Fibroblast of the aortic adventitia (primary cell): ENCODE measurements at places on chromosomes 11 and 22.

- DNase-seq, result no peak
Observed at GRCh38 chr11:47641600-47642098, 710 bp downstream of the MTCH2 start.

DNA sequence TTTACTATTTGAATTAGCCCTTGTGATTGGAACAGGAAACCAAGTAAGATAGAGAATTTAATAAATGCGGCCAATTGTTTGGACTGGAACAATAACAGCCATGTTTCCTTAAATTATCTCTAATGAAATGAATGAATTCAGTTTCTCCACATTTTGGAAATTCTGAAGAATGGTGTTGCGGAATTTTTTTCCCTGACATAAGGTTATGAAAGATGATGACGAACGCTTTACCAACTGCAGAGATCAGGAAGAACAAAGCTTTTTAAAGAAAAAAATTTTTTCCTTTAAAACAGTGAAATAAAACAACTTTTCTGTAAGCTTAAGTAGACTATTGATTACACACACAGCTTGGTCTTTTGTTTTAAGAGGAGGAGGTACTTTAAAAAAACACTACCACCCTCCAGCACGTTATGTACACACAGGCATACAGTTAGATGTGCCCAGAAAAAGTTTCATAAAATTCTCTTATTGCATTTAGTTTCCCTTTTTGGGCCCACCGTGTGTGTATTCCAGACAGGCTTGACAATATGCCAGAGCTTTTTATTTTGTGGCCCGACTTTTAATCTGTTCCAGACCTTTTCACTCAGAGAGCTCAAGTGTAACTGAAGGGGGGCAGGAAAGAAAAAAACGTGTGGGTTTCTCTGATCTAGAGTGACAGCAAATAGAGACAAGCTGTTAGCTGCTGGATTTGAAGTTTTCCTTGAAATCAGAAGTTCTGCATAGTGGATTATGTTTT lies 77.3 kb downstream of the YAP1 start:
- peak; percentile 69 for DNase-seq

DNA sequence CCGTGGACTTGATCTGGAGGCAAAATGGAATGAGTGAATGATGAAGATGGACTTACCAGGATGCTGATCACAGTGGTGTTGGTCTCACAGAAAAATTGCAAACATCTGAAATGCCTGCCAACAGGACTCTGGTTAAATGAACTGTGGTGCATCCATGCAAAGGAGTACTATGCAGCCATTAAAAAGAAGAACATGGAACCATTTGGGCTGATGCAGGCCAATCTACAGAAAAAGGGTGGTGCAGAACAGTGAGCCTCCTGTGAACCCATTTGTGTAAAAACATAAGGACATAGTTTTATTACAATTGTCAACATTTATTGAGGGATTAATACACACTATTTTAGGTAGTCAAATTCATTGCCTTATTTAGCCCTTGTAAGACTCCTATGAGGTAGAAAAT lies 111.9 kb downstream of the MN1 start:
- DNase-seq, result no peak

DNA sequence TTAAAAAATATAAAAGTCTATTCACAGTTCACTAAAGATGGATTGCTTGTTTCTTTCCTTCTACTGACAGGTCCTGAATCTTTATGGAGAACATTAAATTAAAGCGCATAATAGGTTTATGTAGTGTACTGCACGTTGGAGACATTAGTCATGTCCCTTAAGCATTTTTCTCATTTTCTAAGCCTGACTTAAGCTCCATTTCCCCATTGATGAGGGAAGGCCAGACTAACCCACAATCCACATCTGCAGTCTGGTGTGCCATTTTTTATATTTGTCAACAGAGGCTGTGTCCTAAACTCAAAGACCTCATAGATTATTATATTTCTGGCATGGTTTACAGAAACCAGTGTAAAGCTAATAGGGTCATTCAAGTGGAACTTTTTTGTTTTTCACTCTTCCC lies 39.9 kb downstream of the CADM1 start:
- DNase-seq, result no peak

GRCh38 chr11:87265132-87265531 lies 227.4 kb downstream of the TMEM135 start:
- peak; percentile 85 for DNase-seq

GRCh38 chr11:35554491-35555437 lies 29.3 kb upstream of the PAMR1 start:
- DNase-seq, result peak; percentile 73

- DNase-seq, result no peak
Observed at GRCh38 chr11:100625041-100625440, 62.0 kb upstream of the ARHGAP42 start.

- DNase-seq, result no peak
Observed at GRCh38 chr11:126233391-126233790, 21.8 kb downstream of the FAM118B start.

GRCh38 chr11:131652231-131652630 lies 281.8 kb downstream of the NTM start:
- DNase-seq, result no peak

- DNase-seq, result no peak
Observed at GRCh38 chr22:45930324-45930723, 46.6 kb downstream of the WNT7B start.

DNA sequence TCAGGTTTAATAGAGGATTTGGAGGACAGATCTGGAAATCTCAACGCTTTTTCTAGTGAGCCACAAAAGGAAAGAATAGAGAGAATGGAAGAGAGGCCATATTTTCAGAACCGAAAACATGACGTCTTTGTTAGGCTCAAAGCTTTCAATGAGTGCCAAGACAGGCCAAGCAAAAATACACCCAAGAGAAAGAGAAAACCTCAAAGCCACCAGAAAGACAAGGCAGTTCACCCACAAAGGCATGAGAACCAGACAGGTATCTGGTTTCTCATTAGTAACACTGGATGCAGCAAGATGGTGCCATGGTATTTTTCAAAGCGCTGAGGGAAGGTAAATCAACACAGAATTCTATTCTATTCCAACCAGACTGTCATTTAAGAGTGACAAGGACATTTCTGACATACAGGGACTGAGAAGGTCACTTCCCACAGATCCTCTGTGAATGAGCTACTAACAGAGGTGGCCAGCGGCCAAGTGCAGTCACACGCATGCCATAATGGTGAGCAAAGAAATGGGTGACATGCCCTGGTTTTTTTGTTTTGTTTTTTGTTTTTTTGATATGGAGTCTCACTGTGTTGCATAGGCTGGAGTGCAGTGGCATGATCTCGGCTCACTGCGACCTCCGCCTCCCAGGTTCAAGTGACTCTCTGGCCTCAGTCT lies 41.9 kb downstream of the TOLLIP start:
- DNase-seq, result no peak

DNA sequence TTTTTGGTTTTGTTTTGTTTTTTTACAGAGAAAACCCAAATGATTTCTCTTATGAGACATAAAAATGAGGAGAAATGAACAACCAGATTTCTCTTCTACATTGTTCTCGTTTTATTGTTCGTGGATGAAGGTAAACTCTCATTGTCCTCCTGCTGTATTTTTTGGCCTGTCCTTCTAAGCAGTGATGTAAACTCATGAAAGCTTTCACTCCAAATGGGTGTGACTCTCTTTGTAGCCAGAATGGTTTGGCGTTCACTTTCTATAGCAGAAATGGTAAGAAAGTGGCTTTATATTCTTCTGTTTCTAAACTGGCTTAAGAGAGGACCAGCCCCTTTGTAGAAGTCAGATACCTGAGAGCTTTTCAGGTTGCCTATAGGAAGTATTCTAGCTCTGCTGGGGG lies 15.5 kb upstream of the BMAL1 start:
- DNase-seq, result peak; percentile 76

DNA sequence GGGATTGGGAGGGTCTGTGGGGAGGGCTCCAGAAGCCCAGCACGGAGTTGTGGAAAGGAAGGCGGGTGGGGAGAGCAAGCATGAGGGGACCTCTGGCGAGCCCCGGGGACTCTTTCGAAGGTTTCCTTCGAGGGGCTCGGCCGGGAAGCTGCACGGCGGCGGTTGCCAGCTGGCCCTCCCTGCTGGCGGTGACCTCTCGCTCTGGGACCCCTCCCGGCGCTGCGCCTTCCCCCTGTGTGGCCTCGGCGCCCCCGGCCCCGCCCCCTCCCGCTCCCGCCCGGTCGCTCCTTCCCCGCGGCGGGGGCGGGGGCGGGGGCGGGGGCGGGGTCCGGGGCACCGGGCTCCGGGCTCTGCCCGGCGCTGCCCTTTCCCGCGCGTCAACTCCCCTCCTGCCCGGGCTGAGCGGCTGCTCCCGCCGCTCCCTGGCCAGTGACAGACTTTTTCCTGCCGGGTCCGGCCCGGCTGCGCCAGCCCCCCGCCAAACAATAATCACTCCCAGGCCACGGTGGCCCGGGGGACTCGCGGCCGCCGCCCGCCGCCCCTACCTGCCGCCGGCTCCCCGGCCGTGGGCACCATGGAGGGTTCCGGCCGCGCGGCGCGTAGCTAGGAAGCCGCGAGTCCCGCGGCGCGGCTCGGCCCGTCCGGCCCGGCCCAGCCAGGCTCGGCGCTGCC lies 941 bp downstream of the CLCF1 start:
- DNase-seq, result no peak

DNA sequence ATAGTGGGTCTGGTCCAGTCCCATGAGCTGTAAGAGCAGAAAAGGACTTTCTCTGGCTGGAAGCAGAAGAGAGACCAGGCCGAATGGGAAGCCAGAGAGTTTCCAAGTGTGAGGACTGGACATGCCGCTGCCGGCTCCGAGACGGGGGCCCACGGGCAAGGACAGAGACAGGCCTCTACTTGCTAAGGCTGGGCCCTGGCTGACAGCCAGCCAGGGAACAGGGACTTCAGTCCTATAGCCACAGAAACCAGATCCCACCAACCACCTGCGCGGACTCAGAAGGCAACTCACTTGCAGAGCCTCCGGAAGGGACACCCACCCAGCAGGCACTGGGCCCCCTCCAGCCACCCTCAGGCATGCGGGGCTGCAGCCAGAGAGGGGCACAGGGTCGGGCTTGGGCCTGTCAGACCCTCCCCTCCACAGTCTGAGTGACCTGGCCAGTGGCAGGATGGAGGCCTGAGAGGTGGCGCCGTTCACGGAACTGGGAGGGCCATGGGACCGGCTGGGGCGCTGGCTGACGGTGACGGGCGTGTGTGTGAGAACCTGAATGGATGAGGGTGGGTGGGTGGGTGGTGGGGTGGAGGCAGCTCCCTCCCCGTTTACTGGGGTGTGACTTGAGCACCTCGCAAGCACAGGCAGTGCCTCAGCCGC lies 47.8 kb upstream of the A4GALT start:
- no peak for DNase-seq

- peak; percentile 27 for DNase-seq
Observed at GRCh38 chr11:85965202-85965601, 103.7 kb downstream of the PICALM start.
